ENCODE measurements at places on chromosomes 5 and 9.

DNA sequence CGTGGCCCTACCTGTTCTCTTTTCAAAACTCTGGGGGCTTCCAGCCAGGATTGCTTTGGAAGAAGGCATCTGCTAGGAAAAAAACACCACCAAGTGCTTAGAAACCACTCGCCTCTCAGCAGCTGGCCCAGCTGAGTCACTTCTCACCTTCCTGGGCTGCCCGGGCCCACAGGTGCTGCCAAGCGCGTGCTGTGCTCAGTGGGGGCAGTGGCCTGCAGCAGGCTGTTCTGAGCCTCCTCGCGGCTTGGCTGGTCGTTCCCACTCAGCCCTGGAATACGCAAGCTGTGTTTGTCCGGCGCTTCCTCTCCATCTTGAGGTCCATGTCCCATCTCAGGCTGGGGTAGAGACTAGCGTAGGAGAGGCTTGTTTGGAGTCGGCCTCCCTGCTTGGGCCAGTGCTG, 102.5 kb upstream of the FCN2 start:
- no peak for DNase-seq

DNA sequence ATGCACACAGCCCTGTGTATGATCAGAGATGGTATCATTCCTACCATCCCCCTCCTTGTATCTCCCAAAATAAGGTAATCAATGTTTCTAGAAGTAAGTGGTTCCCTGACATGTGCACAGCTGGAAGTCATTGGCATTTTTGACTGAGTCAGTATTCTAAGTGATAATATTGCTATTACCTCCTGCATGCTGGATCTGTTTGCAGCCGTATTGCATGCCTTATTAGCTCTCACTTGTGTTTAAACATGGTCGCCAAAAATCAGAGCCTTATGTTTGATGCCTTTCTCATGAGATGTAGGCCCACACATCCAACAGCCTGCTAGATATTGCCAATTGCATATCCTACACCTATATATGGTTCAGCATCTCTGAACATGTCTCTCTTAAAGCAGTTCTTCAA, 254.3 kb downstream of the CDH12 start:
- no peak for DNase-seq

DNA sequence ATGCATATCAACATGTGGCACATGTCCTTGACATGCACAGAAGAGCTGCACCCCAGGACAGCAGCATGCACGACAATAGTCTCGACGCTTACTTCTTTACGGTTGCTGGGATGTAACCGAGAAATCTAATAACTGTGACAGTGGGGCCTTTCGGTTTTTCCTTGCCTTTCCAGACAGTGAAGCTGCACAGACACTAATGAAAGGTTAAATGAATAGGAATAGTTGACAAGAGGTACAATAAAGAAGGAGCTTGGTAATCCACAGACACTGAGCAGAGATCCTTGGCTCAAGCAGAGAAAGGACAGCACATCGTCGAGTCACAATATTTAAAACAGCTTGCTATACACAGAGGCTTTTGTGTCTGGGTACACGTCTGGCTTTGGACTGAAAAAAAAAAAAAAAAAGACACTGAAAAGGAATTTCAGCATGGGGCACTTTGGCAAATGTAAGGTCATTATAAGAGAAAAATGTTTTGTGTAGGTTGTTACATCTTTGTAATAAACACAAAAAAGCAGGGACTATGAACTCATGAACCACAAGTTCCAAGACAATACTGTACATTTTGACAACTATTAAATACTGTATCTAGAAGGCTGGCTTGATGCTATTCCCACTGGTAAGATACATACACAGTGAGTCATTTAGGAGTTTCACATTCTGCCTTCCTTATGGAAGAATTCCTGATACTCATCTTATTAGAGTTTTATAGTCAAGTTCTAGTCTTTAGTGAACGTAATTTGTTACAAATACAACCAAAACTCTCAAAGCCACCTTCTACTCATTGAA, 5.6 kb downstream of the BNC2 start:
- no peak for DNase-seq

- DNase-seq = no peak
These were observed 47.3 kb downstream of the MEGF10 start for GRCh38 chr5:127337876-127338275.

- DNase-seq = no peak
These were observed 1716.4 kb downstream of the EFNA5 start for GRCh38 chr5:105954341-105954740.

DNA sequence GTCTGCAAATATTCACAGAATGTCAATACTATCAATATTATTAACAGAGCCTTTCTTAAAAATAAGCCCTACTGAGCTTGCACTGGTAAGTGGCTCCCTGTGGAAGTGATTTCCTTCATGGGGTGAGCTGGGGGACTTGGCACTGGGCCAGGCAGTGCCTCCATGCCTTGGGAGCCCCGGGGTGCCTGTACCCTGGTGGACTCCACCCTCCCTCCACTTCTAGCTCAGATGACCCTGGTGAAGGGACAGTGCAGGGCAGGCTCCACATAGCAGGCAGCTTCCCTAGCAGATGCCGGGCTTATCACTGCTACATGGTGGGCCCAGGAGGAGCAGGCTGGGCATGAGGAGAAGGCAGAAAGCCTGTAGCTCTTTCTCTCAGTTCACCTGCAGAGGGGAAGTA, 119.2 kb downstream of the DCP2 start:
- DNase-seq = no peak

- DNase-seq = no peak
These were observed 64.9 kb downstream of the SEMA4D start for GRCh38 chr9:89432986-89433530.

- DNase-seq = no peak
These were observed 94.4 kb upstream of the TLE4 start for GRCh38 chr9:79477241-79477840.

GRCh38 chr9:27602142-27602861, 29.0 kb upstream of the C9orf72 start:
- no peak for DNase-seq
